ENCODE measurements at places on chromosomes 1 and 21. TPM values are rescaled to one million over a fixed set of nuclear protein-coding genes. Genes with fewer than 3 reads are reported as not detected.

OR2T27 gene
- not detected for total RNA-seq

ERICH3 gene
- total RNA-seq = 2.0 TPM

TSPAN2 gene
- total RNA-seq = 9.7 TPM

DNA sequence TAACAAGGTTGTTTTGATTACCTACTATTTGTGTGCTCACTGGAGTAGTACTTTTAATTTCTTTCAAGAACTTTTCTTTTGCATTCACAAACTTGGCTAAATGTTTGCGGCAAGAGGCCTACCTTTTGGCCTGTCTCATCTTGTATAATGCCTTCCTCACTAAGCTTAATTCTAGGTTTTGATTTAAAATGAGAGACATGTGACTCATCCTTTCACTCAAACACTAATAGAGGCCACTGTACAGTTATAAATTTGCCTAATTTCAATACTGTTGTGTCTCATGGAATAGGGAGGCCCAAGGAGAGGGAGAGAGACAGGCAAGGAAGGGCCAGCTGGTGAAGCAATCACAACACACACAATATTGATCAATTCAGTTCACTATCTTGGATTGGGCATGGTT is 66.1 kb downstream of the ZNF644 start:
- no peak overlapping the region for H3K4me3 ChIP-seq
- no peaks in the 10 kb centered on the region for H3K4me1 ChIP-seq
- H3K36me3 ChIP-seq = no peaks in the 10 kb centered on the region
- DNase-seq = no peak
- H3K27me3 ChIP-seq = no peaks in the 10 kb centered on the region

DNA sequence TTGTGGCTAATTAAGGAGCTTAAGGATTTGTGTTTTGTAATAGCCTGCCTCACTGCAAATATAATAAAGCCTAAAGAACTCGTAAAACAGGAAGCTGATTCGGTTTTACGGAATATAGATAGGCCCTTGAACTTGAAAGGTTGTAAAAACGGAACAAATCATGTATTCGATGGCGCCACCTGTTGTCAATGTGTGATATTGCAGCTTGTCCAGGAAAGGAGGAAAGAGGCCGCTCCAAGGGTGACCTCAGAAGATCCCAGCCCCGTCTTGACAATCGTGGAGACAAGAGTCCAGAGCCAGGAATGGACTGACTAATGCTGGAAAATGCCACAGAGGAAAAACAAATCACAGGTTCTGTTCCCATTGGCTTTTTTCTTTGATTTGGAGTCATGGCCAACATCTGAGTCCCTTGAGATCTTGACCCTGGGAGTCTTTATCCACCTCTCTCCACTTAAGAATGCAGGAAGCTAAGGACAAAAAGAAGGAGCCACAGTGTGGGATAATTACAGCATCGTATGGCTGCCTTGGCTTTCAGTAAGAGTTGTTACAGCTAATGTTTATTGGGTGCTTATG is 7.0 kb upstream of the IGSF21 start:
- peak; percentile 68 for DNase-seq
- peaks cover 34% of the 10 kb centered on the region for H3K27me3 ChIP-seq
- H3K4me1 ChIP-seq = no peaks in the 10 kb centered on the region

DNA sequence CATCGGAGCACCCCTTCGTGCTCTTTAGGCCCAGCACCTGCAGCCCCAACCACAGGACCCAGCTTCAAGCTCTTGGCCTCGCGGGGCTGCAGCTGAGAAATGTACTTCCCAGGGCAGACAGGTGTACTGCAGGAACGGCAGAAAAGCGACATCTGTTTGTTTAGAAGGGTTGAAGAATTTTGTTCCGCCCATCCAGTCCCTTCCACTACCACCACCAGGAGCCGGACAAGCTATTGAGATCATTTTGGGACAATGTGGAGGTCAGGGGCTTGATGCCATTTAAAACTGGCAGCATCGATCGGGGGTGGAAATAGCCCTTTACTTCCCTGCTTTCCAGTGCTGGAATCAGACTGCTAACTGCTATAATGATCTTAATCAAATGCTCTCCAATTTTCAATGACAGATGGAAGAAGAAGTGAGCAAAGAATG is 1.7 kb downstream of the SERTAD4 start:
- peak overlapping the region; percentile 96 for H3K27ac ChIP-seq
- DNase-seq = no peak
- H3K36me3 ChIP-seq = no peaks in the 10 kb centered on the region
- peak overlapping the region; percentile 87 for H3K4me3 ChIP-seq
- H3K27me3 ChIP-seq = no peaks in the 10 kb centered on the region

DNA sequence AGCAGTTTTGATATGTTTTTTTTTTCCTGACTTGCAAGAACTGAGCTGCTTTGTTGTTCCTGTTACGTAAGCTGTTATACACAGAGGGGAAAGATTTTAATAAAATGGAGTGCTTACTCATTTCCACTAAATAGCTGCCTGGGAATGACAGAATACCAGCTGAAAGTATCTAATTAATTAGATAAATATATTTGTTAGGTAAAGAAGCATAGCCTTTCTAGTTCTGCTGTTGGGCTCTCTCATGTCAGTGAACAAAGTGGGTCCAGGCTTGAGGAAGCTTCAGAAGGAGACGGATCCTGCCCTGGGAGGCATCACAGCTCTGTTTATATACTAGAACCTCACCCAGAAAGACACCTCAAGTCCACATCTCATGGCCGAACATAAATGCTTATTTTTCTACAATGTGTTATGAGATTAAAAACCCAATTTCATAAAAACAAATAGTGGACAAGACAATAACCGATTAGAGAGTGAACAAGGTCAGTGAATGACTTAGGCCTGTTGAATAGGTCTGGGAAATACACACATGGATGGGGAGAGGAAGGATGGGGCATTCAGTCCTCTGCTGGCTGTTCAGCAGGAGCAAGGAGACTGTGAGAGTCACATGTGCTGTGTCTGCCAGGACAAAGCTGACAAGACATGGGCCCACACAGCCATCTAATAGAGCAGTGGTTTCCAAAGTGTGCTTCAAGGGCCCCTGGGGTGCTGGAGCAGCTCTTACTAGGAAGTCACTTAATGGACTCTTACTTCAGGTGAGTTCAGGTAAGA is 20.6 kb downstream of the TRAF5 start:
- no peak overlapping the region for H3K27ac ChIP-seq
- no peak overlapping the region for H3K4me3 ChIP-seq
- no peaks in the 10 kb centered on the region for H3K36me3 ChIP-seq
- H3K27me3 ChIP-seq = no peaks in the 10 kb centered on the region
- H3K4me1 ChIP-seq = no peaks in the 10 kb centered on the region

DNA sequence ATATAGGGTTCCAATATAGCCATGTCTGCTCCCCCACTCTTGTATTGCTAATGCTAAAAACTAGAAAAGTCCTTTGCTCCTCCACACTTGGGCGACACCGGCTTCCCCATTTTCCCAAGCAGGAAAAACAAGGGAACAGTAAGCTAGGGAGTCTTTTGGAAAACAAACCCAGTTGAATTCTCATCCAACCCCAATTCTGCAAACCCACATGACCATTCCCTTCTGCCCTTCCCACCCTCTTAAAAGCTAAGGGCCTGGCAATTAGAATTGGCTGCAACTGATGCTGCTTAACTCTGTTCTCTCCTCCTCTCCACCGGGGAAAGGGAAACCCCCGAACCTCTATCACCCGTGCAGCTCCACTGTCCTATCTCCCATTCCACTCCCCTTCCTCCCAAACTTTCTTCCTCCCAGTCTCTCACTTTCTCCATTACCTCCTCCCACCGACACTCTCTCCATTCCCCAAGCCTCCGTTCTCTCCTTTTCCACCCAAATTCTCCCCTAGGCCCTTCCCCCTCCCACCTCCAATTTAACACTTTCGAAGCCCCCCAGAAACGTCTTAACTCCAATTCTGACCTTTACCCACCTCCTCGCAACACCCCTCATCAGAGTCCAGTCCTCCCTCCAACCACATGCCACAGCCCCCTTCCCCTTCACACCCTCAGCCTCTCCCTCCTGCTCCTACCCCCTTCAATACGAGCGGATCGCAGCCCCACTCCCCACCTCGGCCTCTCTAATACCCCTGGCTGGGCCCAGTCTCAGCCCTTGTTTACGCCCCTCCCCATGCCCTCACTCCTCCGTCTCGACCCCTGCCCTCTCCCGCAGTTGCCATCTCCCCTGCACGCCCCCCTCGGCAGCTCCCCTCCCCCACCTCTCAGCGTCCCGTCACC is 701 bp downstream of the DEDD start:
- peak overlapping the region; percentile 84 for H3K4me3 ChIP-seq
- peak overlapping the region; percentile 96 for H3K27ac ChIP-seq
- H3K4me1 ChIP-seq = peaks cover 15% of the 10 kb centered on the region

All from breast epithelium (tissue), 4 donors.